Aorta (tissue), 5 donors: ENCODE measurements at places on chromosomes 1 and 21.

- no peak for DNase-seq
Measured at GRCh38 chr1:185704181-185704580, 30.0 kb upstream of the HMCN1 start.

- DNase-seq, result no peak
Measured at GRCh38 chr1:227127891-227128290, 187.8 kb downstream of the COQ8A start.

GRCh38 chr1:206106328-206107167 is 10.6 kb downstream of the AVPR1B start:
- peak; percentile 92 for DNase-seq

DNA sequence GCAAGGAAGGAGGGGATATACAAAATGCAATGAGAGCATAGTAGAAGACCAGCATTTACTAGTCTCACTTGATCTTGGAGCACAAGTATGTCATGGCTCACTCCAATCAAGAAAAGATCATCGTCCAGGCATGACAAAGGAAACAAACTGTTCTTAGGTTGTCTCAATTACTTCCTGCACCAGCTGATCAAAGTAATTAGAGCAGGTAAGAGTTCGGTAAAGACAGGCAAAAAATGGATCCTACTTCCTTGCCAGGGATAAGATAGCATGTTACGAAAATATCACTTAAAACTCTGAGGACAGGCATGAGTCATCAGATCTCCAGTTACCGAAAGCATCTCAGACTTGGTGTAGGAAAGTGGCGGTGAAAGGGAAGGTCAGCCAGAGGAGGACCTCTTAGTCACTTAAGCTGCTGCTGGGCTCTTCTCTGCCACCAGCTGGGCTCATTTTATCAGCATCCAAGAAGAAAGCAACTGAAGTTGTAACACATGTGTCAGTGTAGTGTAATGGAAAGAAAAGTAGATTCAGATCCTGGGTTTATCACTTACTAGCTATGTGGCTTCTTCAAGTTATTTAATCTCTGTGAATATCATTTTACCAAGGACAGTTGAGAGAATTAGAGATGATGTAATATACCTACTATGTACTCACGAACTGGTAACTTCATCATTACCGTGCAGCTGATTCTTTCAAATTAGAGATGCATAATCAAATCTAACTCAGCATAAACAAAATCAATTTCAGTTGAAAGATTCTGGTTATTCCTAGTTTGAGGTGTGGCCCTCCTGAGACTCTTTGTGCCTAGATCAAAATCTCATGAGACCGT is 46.8 kb downstream of the XCL1 start:
- no peak for DNase-seq

DNA sequence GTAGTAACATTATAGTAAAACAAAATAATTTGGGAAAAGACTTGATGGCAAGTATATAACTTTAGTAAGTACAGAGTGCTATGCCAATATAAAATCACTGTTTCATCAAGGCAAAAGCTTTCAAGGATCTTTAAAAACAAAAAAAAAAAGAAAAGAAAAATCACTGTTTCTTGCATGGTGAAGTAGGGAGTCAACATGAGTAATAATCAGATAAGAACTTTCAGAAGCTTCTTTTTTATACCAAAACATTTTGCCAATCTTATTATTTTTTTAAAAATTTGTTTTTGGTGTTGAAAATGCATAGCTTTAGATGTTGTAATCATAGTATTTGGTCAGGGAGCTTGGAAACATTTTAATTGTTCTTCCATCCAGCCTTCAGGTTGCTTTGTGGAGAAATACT is 37.2 kb downstream of the CAMSAP2 start:
- DNase-seq, result no peak

DNA sequence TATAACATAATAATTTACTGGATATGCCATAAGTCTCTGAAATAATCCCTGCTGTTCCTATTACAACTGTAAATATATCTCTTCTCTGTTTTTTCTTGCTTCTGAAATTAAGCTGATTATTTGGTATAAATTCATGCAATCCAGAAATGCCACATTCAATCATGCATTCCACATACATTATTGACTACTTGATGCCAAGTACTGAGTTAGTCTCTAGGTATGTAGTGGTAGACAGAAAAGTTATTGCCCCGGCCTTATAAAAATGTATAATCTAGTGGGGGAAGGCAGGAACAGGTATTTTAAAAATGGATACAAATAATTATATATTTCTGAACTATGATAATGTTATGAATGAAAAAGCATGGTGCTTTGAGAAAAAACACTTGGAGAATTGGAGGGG is 338.6 kb upstream of the SNX7 start:
- DNase-seq, result no peak

DNA sequence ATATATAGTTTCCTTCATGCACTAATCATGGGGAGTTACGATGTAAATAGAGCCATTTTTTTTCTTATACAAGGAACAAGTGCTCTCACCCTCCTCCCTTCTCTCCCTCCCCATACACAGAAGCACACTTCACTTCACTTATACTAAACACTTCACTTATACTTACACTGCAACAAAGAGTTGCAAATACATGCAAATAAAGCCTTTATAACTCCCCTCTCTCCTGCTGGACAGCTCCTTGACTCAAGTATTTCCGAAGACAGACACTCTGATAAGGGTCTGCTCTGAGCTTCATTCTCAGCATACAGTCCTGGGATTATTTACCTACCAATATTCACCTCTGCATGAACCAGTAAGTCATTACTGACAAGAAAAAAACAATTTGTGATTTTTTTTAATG is 35.6 kb upstream of the ERG start:
- no peak for DNase-seq

DNA sequence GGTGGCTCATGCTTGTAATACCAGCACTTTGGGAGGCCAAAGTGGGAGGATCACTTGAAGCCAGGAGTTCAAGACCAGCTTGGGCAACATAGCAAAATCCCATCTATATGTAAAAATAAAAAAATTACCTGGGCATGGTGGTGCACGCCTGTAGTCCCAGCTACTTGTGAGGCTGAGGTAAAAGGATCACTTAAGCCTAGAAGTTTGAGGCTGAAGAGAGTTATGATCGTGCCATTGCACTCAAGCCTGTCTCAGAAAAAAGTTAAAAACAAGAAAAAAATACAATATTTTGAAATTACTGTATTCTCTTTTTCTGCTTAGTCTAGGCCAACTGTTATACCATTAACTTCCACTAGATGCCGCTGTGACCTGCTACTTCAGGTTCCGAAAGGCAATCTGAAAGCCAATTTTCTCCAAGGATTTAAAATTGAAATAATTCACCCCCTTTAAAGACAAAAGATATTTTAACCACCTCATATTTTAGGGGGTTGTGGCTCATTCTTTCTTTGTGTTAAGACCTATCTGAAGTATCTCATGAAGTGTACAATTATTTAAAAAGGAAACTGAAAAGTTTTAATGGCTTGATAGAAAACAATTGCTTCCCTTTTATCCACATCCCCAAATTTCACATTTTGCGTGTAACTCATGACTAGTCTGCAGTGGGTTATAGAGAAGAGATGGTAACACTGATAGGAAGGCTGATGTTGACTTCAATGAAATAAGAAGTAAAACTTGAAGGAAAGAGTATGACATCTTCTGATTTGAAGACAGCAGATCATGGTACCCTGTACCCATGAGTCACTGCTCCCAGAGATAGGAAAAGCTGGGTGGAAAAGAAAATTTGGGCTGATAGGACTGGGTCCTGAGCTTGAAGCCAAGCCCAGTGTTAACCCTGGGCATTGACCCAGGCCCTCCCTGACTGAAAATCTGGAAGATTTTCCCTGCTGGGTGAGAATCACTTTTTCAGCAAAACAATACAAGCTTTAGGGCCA is 24.4 kb upstream of the CLDN14 start:
- DNase-seq, result no peak

DNA sequence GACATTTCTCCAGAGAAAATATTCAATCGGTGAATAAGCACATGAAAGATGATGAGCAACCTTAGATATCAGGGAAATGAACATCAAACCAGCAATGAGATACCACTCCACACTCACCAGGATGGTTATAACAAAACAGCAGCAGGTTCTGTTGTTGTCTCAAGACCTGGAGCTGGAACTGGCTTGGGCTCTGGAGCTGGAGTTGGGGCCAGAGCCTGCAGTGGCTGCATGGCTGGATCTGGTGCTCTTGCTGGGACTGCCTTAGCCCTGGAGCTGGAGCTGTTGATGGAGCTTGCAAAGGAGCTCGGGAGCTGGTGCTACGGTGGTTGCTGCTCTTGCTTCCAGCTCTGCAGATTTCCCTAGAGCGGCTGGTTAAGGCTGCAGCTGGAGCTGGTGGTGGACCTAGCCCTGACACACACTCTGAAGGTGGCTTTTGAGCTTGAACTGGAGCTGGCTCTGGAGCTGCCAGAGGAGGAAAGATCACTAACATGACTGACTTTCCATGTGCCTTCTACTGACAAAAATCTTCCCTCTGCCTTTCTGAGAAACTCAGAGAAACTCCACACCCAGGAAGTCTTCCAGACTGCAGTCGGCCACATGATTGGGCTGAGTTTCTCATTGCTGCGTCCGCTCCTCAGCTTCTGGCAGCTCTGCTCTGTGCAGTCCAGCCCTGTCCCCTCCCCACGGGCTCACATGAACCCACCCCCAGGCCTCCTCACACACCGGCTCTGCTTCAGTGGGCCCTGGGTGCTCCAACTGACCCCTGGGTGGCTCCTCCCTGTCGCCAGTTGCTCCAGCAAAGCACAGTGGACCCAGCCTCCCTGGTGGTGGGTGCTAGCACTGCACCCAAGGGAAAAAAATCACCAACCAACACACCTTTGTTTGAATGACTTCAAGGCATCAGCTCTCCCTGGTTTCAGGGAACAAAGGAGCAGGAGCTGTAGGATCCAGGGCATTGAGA is 139.1 kb upstream of the FMN2 start:
- no peak for DNase-seq

DNA sequence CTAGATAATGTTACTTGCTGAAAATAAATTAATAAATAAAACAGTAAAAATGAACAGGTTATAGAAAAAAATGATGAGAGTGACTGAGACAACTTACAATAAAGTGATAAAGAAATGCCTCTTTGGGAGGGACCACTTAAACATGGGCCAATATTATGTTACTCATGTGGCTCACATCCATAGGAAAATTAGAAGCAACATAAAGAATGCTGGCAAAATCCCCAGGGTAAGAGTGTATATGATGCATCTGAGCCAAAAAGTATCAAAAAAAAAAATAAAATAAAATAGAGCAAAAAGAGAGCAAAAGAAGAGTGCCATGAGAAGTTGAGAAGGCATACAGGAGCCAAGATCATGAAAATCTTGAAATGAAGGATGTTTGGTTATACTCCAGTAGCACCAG is 818.0 kb downstream of the LTN1 start:
- DNase-seq, result no peak

GRCh38 chr1:229094476-229095311 is 176.2 kb upstream of the RAB4A start:
- no peak for DNase-seq

- no peak for DNase-seq
Measured at GRCh38 chr1:181101581-181102226, 13.2 kb downstream of the IER5 start.

DNA sequence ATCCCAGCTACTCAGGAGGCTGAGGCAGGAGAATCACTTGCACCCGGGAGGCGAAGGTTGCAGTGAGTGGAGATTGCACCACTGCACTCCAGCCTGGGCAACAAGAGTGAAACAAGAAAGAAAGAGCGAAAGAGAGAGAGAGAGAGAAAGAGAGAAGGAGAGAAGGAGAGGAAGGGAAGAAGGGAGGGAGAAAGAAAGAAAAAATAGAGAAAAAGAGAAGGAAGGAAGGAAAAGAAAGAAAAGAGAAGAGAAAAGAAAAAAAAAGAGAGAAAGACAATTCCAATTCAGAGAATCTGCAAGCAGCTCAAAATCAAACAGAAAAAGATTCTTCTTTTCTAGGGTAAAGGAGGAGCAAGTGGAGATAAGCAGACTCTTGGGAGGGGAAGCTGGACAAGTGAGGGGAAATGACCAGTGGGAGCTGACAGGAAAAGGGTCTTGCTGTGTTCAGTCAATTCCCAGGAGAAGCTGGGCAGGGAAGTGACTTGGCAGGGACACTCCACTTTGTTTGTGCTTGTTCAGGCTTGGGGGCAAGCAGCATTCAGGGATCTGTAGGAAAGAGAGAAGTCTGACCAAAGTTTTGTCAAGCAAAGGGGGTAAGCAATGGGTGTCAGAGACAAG is 3.6 kb upstream of the CAPN2 start:
- DNase-seq, result no peak

- peak; percentile 13 for DNase-seq
Measured at GRCh38 chr1:39680751-39681150, 8.8 kb upstream of the NT5C1A start.

- no peak for DNase-seq
Measured at GRCh38 chr1:154546264-154547063, 12.0 kb downstream of the UBE2Q1 start.

GRCh38 chr1:41503538-41504113 is 19.1 kb upstream of the EDN2 start:
- no peak for DNase-seq

DNA sequence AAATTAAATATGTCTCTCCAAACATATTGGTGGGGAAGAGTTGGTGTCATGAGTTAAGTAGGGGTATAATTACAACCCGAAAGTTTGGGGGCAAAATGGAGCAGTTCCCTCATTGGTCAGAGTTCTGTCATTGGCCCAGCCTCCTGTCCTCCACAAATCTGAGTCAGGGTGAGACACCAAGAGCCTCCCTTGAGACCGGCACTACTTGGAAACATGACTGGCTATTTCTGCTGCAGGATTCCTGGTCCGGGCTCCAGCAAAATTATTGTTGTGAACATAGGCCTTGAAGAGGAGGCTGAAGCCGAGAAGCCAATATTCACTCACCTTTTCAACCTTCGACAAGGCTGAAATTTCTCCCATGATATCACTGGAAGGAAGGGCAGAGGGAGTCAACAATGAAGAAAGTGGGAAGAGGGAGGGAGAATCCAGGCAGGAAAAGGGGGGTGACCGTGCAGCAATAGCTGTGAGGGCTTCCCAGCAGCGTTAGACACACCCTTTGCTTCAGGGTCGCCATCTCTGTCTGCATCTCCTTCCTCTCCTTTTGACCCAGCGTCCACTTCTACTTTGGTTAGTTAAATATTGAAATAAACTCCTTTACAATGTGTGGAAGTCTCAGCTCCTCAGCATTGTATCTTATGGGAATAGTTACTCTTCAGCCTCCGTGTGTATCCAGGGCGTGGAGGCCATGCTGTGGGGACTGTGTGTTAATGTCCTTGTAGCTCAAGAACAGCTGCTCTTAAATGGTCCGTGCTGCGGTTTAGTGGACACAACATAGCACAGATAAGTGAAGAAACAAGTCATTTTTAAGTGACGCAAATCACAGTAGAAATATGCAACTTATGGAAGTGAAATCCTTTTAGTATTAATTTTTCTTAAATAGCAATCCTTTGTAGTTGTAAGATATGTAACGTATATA is 307.4 kb downstream of the DISC1 start:
- DNase-seq, result no peak

GRCh38 chr1:62436039-62436465 is 797 bp upstream of the USP1 start:
- peak; percentile 97 for DNase-seq

DNA sequence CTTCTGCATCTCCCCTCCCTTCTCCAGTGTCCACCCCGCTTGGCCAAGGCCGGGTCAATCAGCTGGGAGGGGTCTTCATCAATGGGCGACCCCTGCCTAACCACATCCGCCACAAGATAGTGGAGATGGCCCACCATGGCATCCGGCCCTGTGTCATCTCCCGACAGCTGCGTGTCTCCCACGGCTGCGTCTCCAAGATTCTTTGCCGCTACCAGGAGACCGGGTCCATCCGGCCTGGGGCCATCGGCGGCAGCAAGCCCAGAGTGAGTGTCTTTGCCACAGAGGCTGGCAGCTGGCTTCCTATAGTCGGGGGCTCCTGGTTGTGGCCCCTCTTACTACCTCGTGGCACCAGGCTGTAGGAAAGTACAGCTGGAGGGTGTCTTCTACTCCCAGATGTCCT is 3.6 kb downstream of the PAX7 start:
- no peak for DNase-seq

GRCh38 chr1:12244078-12244477 is 14.2 kb downstream of the VPS13D start:
- no peak for DNase-seq
